ENCODE measurements at places on chromosomes 11 and 22.

DNA sequence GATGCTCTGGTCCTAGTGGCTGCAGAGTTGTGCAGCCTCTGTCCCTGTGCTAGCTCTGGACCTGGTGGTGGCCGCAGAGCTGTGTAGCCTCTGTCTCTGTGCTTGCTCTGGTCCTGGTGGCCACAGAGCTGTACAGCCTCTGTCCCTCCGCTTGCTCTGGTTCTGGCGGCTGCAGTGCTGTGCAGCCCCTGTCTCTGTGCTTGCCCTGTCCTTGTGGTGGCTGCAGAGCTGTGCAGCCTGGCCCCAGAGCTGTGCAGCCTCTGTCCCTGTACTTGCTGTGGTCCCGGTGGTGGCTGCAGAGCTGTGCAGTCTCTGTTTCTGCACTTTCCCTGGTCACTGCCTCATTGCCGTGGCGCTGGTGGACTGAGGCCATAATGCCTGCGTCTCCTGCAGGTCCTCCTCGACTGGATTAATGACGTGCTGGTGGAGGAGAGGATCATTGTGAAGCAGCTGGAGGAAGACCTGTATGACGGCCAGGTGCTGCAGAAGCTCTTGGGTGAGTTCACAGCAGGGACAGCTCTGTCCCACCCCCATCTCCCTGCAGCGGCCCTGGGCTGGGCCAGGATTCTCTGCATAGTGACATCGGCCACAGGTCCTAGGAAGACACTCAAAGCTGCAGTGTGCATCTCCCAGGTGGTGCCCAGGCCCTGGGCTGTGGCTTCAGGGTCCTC lies 61.9 kb upstream of the PARVG start:
- no peak for DNase-seq

DNA sequence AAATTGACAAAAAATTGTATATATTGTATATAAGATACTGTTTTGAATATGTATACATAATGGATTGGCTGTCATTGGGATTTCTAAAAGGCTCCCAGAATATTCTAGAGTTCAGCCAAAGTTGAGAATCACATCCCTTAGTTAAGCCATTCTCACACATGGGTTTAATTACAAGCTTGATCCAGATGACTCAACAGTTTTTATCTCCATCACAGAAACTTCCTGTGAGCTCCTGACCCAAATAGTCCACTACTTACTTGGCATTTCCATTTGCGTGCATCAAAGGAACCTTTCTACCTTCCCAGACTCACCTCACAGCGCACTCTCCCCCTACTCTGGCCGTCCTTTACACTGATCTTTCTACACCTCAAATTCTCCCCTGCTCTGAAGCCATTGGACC lies 184.8 kb upstream of the ARHGAP20 start:
- DNase-seq, result no peak

- DNase-seq, result no peak
Observed at GRCh38 chr22:45583504-45583903, 80.8 kb downstream of the FBLN1 start.

- no peak for DNase-seq
Observed at GRCh38 chr11:118928870-118929500, 3.3 kb upstream of the BCL9L start.

DNA sequence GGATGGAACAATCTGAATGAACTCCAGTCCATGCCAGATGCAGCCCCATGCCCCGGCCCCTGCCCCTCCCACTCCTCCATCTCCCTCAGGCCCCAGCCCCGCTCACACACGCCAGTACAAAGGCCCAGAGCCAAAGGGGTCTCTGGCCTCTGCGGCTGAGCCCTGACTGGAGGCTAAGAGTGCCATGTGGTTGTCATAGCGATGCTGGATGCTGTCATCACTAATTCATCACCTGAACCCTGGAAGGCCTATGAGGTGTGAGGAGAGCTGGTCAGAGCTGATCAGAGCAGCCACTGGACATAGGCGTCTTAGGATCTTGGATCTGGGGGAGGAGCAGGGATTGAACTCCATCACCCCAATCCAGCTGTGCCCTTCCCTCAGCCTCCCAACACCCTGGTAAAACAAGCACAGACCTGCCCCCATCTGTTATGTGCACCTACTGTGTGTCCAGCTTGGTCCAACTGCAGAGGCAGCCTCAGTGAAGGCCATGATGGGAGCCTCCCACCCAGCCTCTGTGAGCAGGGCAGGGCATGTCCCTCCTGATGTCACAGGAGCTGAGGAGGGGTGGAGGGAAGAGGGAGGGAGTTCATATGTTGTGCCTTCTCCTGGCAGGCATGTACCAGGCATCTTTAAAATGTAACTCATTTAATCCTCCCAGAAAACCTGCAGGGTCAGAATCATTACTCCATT lies 16.7 kb downstream of the PDE2A start:
- no peak for DNase-seq

DNA sequence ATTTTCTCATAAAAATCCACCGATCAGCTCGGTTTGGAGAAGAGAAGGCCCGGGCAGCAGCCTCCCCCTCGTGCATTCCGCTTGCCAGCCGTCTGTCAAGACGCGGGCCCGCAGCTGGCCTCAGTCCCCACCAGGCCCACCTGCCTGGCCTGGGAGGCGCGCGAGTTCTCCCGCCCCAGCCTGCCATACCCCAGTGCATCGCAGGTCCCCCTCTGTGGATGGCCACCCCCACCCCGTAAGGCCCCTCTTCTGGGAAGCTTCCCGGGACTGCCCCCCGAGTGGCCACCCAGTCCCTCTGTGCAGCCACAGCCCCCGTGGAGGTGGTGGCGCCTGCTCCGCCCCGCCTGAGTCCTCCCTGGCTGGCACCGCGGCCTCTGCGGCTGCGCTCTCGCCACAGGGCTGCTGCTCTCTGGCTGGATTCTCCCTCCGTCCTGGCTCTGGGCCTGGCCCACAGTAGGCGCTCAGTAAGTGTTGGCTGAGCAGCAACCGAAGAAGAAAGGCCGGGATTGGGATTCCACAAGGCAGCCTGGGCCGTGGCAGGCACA lies 74.0 kb upstream of the TCF20 start:
- no peak for DNase-seq

DNA sequence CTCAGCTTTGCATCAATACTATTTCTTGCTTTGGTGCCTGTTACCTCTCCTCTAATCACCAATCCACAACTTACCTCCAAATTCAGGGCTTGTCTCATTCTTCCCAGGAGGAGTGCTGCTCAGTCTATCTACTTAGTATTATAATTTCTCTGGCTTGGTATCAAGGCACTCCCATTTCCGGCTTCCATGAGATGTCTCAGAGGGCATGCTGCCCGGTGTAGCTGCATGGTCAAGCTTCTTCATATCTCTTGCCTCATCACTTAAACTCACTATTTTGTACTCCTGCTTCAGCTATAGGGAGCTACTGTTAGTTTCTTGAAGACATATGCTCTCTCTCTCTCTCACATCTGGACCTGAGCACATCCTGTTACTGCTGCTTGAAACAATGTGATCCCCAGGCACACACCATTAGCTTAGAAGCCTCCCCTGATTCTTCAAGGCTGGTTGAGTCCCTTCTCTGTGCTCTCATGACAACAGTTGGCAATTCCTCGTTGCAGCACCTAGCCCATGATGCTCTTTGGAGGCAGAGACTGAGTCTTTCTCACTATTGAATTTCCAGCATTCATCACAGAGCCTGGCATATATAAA lies 182.8 kb upstream of the SYN3 start:
- no peak for DNase-seq

- DNase-seq, result no peak
Observed at GRCh38 chr11:48062649-48063048, 82.3 kb downstream of the PTPRJ start.

GRCh38 chr11:2205981-2206690 lies 34.5 kb upstream of the TH start:
- no peak for DNase-seq

GRCh38 chr22:28792491-28793383 lies 7.6 kb downstream of the XBP1 start:
- DNase-seq, result no peak

DNA sequence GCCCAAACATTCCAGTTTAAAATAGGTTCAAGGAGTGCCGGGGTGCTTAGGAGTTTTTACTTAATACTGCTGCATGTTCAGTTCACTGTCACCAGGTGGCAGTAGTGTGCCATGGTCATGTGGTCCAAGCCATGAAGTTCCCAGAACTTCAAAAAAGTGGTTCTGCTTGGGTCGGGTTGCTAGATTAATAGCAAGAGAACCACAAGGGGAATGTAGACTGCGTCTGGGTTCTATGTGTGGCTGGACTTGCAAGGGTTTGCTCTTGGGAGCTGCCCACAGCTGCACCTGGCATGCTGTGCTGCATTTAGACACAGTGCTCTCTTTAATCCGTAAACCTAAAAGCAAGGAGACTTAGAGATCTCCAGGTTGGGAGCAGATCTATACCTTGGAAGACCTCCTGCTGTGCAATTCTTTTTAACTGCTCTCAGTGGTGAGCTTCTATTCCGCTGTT lies 6.5 kb upstream of the SPON1 start:
- DNase-seq, result no peak

GRCh38 chr22:20016734-20017621 lies at the start of gene ARVCF:
TSS of gene ARVCF (minus strand) at chr22:20016823. CDS start at chr22:19990794, 26,029 bp downstream.
- DNase-seq, result peak; percentile 56

DNA sequence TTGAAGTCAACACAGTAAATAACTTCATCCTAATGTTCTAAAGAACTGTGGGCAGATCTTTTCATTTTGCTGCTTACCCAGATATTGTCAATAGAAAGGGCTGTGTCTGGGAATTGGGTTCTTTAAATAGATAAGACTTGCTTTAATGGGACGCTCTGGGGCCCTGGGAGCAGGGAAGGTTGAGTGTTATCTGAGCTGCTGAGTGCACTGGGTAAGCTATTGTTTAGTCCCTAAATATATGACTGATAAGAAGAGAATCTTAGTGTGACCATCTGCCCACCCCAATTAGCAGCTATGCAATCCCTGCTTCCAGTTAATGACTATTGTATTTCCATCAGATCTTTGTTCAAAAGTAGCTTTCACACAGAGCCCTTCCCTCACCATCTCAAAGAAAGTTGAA lies 44.4 kb downstream of the ARHGAP42 start:
- DNase-seq, result no peak
